ENCODE measurements at places on chromosomes 3 and 15.

GRCh38 chr3:15576475-15576874, 24.9 kb downstream of the HACL1 start:
- no peak for DNase-seq

DNA sequence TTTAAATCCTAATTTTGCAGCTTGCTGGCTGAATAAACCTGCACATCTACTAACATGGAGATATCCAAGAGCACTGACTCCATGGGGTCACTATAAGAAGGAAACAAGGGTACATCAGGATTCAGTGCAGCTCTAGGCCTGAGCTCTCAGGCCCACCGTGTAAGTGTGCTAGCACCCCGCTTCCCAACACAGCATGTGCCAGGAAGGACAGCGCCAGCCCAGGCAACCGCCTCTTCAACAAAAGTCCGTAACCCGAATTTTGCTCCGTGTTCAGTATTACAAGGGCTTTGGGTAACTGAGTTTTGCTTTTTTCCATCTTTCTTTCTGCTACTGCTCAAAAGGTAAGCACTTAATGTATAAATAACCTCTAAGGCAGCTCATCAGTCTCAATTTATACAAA, 89.8 kb downstream of the LRIG1 start:
- DNase-seq, result no peak

DNA sequence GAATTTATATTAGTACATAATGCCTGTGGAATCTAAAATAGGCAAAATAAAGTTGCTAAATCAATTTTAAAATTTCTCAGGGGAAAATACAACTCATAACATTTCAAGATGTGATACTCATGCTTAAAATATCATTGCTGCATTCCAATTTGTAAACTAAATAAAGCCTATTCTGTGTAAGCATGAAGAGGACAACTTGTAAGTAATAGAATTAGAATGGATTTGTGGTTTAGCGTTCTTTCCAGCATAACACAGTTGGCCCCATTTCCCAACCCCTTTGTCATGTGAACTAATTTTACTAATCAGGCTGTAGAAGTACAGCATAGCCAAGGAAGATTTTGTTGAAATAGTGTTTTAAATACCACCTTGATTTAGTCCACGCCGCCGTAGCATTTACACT, 437.2 kb downstream of the SI start:
- DNase-seq, result no peak

GRCh38 chr15:43529587-43530345, 12.4 kb downstream of the MAP1A start:
- DNase-seq, result no peak

GRCh38 chr15:44802336-44802735, 66.0 kb downstream of the TRIM69 start:
- no peak for DNase-seq

DNA sequence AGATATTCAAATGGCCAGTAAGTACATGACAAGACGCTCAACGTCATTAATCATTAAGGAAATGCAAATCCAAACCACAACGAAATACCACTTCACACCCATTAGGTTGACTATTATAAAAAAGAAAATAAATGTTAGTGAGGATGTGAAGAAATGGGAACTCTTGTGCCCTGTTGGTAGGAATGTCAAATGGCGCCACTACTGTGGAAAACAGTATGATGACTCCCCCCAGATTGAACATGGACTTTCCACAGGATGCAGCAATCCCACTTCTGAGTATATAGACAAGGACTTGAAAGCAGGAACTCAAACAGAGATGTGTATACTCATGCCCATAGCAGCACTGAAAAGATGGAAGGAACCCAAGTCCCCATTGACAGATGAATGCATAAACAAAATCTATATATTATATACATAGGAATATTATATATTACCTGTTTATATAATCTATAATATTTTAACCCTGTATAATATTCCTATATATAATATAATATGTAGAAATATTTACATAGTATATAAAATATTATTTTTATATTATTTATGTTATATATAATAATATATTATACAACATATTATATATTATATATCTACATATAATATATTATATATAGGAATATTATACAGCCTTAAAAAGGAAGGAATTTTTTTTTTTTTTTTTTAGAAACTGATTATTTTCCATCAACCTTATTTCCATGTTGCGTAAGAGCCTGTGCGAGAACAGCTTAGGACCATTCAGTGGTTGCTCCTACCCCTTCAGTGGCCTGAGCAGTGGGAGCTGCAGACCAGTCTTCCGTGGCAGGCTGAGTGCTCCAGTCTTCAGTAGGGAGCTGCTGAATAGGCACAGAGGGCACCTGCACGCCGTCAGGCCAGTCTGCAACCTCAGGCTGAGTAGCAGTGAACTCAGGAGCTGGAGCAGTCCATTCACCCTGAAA, 17.6 kb upstream of the PIGZ start:
- no peak for DNase-seq

DNA sequence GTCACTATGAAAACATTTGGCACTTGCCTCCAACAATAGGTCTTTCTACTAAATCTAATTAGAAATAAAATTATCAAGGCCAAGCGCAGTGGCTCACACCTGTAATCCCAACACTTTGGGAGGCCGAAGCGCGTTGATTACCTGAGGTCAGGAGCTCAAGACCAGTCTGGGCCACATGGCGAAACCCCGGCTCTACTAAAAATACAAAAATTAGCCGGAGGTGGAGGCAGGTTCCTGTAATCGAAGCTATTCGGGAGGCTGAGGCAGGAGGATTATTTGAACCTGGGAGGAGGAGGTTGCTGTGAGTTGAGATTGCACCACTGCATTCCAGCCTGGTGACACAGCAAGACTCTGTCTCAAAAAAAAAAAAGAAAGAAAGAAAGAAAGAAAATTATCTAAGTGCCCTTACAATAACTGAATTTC, 1.6 kb upstream of the PLD1 start:
- DNase-seq, result no peak

- no peak for DNase-seq
Measured at GRCh38 chr15:45906230-45906629, 271.4 kb downstream of the SQOR start.

DNA sequence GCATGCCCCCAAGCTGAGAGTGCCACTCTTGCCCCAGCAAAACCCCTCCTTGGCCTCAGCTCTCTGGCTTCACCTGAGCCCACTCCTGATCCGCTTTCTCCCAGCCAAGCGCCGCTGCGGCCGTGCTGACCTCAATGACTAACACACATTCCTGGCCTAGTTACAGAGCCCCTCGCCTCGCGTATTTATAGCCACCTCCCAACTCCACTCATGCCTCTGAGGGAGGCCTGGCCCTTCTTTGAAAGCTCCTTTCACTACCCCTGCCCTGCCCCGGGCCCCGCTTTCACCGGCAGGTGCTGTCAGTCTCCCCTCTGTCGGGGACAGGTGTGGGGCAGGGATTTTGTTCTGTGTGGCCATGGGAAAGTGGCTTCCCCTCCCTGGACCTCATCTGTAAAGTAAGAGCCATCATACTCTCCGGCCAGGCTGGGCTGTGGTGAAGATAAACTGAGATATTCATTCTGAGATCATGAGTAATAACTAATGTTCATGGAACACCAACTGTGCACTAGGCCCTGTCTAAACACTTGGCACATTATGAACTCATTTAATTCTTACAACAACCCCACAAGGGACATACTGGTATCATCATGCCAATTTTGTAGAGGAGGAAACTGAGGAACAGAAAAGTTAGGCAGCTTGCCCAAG, 13.2 kb upstream of the ATP2B2 start:
- DNase-seq, result no peak

- DNase-seq, result no peak
Measured at GRCh38 chr3:94011233-94011711, 17.1 kb downstream of the STX19 start.

DNA sequence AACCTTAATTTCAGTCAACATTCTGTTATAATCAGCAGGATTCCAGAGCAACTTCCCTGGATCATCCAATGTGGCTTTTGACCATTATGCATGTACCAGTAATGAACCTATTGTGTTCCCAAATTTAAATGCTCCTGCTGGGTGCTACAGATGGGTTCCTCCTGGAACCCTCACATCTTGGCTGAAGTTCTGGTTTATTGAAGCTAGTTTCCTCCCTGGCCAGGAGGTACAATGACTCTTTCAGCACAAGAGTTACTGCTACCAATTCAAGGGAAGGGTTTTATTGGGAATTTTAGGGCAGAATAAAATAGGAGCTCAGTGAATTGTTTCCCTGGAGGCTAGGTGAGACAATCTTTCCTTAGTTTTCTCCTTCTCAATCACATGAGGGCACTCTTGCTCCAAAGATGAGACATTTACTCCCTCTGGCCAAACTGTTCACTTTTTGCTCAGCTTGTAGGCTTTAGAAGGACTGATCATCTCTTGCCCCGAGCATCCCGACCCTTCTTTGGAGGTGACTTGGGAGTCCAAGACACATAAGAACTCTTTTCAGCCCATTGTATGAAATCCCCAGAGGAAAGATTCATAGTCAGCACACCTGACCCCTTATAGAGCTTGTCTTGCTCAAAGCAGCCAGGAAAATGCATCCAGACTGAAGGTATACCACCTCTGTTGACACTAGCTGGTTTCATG, 8.8 kb upstream of the NPHP3 start:
- peak; percentile 22 for DNase-seq

Data from left renal pelvis (tissue), 4 donors.